ENCODE measurements at places on chromosomes 3 and 15.
A peak's percentile ranks its signal among the peaks of the same experiment; 100 is the strongest.

- no peak for DNase-seq
Observed at GRCh38 chr15:72764656-72765055, 18.9 kb downstream of the ADPGK start.

GRCh38 chr3:139263798-139264197 lies 80.0 kb upstream of the MRPS22 start:
- no peak for DNase-seq

DNA sequence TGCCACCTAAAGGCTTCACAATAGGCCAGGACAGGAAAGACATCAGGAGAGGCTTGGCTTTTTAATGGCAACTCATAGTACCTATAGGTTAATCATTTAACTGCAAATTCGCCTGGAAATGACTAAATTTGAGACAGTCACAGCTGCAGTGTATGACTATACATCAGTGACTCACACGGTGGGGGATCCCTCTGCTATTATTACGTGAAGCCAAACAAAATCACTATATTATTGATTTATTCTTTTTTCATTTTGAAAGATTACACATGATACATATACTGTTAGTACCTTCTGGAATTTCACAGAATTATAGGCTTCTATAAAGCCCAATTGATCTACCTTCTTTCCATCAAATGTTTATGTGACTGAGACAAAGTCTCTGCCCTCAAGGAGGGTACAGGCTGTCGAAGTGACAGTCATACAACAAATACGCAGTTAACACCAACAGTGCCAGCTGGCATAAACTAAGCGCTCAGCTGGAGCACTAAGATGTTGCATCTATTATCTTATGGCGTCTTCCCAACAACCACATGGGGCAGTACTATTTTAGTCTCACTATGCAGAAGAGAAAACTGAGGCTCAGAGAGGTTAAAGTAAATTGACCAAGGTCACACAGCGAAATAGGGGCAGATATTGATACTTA lies 82.0 kb upstream of the LMOD3 start:
- DNase-seq = no peak

DNA sequence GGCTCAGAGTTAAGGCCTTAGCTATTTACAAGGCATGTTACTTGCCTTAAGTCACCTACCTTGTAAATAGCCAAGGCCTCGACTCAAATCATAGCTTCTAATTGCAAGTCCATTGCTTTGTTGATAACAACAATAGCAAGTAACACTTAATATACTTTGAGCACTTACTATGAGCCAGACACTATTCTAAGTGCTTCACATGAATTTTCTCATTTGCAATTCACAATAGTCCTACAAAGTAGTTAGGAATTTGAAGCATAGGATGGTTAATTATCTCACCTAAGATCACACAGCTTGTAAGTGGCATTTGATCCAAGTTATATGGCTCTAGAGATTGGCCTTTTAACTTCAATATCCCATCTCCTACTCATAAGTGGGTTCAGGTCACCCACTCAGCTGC lies 28.4 kb downstream of the SLC9A9 start:
- no peak for DNase-seq

GRCh38 chr15:85859671-85860070 lies 64.9 kb upstream of the KLHL25 start:
- DNase-seq = no peak

DNA sequence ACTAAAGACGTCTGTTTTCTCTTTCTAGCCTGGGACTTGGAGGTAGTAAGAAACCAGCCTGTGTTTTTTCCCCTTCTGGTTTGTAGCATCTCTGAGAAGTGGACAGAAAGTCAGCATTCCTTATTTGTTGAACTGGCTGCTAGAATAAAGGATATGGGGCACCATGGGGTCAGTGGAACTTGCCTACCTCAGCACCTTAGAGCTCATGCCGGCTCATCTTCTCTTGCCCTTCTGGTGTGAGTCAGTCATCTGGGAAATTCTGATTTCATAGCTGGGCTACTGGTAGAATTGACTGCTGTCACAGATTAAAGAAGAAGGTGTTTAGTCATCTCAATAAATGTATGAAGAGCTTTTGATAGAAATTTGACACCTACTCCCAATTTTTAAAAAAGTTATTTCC lies 202.7 kb upstream of the TOPAZ1 start:
- DNase-seq = no peak

DNA sequence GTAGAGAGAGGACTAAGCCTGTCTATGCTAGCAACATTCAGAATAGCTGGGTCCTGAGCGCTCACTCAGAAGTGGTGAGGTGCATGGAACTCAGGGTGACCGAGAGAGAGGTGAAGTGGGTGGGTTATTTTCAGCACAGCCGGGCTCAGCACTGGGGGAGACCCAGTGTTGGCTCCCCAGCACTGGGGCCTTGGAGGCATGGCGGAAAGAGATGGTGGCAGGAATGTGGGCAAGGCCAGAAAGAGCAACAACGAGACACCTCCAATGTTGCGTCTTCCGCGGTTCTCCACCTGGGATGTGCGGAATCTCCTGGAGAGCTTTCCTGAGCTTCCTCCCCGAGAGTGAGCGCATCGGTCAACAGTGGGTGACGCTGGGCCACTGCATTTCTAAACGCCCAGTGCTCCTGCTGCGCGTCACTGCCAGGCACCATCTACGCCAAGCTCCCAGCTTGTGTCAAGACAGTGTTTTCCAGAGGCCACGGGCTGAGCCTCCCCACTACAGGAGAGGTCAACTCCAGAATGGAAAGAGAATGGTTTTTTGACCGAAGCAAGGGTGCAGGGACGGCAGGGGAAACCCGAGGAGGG lies 148.4 kb downstream of the ADAMTS17 start:
- DNase-seq = no peak

GRCh38 chr3:197014024-197014423 lies 15.6 kb downstream of the MELTF start:
- no peak for DNase-seq

- no peak for DNase-seq
Observed at GRCh38 chr15:58994906-58995453, 7.5 kb downstream of the RNF111 start.

- no peak for DNase-seq
Observed at GRCh38 chr3:157166561-157166960, 6.6 kb upstream of the CCNL1 start.

GRCh38 chr3:106088304-106088703 lies 219.5 kb upstream of the CBLB start:
- DNase-seq = no peak

- DNase-seq = peak; percentile 35
Observed at GRCh38 chr15:44726568-44727484, 9.5 kb upstream of the TRIM69 start.
